Dermis microvascular lymphatic vessel endothelial cell (primary cell): ENCODE measurements at places on chromosomes 11 and 22. TPM values are rescaled to one million over a fixed set of nuclear protein-coding genes. Genes with fewer than 3 reads are reported as not detected.

CARD18 gene
- total RNA-seq = not detected in 2 replicates

CEP126 gene
- total RNA-seq = 0.25 and 0.51 TPM in 2 replicates

BTG4 gene
- not detected in 2 replicates for total RNA-seq

EMSY gene
- total RNA-seq = 7.6 and 13.0 TPM in 2 replicates

MUC6 gene
- not detected in 2 replicates for total RNA-seq

PPP6R2 gene
- 39.4 and 58.5 TPM in 2 replicates for total RNA-seq

RAB38 gene
- total RNA-seq = 1.5 and 2.4 TPM in 2 replicates

CALCA gene
- not detected in 2 replicates for total RNA-seq

ZNF195 gene
- 13.5 and 19.8 TPM in 2 replicates for total RNA-seq
